ENCODE measurements at places on chromosomes 2 and 18.

- DNase-seq = no peak
Measured at GRCh38 chr2:16293398-16293797, 353.0 kb downstream of the MYCN start.

DNA sequence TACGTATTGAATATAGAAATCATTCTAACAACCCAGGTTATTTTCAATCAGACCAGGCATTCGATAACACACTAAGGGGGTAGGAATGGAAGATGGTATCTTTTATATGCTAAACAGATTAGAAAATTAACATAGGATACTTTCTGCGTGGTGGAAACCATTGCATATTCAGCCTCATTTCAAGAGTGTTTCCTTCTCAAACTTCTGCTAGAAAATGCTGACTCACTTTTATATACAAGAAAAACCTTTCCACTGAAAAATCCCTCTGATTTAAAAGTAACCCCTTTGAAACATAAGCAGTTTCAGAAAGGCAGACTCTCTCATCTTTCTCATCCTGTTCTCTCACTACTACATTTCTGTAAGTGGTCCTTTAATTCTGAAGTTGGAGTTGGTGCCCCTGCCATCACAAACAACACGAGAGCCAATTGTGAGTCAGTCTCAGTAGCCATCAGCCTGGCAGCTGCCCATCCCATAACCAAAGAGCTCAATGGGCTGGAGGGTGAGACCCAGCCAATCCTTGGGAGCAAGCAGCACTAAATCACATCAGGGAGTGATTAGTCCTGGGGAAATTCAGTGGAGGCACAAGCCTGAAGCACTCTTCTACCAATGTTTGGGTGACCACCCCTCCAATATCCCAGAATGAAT lies 343.1 kb downstream of the CELF4 start:
- DNase-seq = no peak

GRCh38 chr2:88738271-88738670 lies 46.8 kb downstream of the RPIA start:
- no peak for DNase-seq

- DNase-seq = no peak
Measured at GRCh38 chr2:149767516-149767974, 180.0 kb upstream of the MMADHC start.

GRCh38 chr2:113167115-113167932 lies 6.4 kb upstream of the PSD4 start:
- DNase-seq = no peak

- no peak for DNase-seq
Measured at GRCh38 chr18:78818961-78819360, 160.7 kb upstream of the SALL3 start.

DNA sequence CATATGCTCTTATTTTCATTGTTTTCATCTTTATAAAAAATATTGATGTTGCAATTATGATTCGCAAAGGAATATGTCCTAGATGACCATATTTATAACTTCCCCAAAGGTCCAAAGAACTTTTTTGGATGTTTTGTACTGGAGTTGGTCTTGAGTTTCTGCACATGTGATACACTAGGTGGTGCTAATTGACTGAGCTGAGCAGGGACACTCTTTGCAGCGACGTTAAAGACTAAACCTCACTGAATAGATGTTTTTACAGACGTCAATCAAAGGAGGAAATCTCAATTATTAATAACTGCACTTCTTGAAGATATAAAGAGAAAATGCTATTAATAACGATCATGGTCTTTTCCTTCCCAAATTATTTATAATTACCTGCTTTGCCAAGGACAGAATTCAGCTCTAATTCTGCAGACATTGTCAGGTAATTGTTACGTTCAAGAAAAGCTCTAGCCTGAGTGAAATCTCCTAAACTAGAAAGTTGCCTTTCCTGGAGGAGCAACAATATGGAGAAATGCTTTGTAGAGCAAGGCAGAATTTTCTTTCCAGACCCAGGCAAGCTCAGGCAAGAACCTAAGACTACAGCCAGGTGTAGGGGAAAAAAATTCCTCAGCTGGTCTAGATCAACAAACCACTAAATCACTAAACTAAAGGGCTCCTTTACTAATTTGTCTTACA lies 119.3 kb upstream of the RBBP8 start:
- DNase-seq = peak; percentile 54

DNA sequence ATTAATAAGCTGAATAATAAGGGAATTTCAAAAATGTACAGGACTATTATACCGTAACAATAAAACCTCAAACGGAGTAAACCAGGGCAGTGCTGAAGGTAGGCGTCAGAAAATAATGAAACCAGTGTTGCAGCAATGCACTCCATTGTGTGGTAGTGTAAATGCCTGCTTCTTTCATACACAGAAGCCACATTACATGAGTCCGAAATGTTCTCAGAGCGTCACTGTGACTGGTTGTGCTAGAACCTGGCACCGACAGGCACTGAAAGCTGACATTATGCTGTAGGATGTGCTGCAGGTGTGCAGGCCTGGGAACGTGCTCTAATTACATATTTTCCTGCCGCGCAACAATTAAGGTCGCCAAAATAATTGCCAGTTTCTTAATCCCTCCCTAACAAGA lies 53.3 kb downstream of the ZEB2 start:
- DNase-seq = no peak

DNA sequence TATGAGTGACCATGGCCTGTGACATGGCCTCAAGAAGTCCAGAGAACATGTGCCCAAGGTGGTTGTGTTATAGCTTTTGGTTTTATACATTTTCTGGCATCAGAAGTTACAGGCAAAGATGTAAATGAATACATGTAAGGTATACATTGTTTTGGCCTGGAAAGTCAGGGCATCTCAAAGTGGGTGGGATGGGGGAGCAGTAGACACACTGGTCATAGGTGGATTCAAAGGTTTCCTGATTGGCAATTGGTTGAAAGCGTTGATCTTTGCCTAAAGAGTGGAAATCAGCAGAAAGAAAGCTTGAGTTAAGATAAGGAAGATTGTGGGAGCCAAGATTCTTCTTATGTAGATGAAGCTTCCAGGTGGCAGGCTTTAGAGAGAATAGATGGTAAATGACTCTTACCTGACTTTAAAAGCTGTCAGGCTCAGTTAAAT lies 62.1 kb upstream of the DYNAP start:
- no peak for DNase-seq

- DNase-seq = no peak
Measured at GRCh38 chr2:178270338-178270737, 76.0 kb downstream of the OSBPL6 start.

- DNase-seq = no peak
Measured at GRCh38 chr2:237217995-237218616, 132.4 kb downstream of the COPS8 start.

DNA sequence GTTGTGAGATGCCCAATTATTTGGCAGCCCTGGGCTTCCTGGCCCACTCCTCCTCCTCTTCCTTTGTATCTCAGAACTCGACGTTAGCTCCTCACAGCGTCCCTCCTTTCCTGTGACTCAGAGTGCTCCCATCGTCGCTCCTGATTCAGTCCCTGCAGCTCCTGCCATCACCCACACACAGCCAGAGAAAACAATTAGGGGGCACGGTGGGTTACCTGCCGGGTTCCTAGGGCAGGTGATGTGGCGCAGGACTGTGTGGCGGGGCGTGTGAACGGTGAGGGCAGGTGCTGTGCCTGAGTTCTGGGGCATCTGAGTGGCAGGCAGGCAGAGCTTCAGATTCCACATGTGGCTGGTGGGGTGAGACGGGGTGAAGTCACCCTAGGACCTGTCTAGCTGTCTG lies 42.6 kb downstream of the GLI2 start:
- no peak for DNase-seq

DNA sequence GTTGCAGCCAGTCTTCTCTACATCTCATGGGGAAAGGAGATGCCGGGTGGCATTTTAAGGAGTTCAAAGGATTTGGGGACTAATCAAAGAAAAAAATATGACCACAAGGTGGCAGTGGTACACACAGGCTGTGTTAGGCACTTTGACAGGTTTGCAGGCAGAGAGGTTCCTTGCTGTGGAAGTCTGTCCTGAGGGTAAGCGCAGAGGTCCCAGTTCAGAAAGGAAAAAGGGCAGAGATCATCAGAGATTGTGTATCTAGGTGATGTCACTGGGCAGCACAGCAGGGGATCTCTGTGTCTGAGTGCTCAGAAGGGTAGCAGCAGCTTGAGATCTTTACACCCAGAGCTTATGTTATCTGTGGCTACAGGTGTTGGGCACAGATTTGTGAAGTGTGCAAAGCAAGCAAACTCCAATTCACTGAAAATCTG lies 231.4 kb downstream of the LRRTM1 start:
- DNase-seq = peak; percentile 77

DNA sequence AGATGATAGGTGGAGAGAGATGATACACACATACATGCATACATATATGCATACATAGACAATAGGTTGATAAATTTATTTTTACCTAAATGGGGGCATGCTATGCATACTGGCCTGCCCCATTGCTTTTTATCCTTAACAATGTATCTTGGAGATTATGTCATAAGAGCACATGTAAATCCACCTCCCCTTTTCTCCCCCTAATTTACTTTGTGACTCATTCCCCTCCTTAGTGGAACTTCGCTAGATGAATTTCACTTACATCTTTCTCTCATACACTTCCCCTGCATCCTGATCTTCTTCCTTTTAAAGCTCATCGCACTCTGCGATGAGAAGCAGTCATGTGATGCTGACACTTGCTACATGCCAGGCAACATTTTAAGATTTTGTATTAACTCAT lies 223.6 kb downstream of the C1D start:
- no peak for DNase-seq

- no peak for DNase-seq
Measured at GRCh38 chr2:10345126-10345525, 42.4 kb downstream of the HPCAL1 start.

GRCh38 chr2:152564754-152565551 lies 152.3 kb downstream of the PRPF40A start:
- DNase-seq = no peak

DNA sequence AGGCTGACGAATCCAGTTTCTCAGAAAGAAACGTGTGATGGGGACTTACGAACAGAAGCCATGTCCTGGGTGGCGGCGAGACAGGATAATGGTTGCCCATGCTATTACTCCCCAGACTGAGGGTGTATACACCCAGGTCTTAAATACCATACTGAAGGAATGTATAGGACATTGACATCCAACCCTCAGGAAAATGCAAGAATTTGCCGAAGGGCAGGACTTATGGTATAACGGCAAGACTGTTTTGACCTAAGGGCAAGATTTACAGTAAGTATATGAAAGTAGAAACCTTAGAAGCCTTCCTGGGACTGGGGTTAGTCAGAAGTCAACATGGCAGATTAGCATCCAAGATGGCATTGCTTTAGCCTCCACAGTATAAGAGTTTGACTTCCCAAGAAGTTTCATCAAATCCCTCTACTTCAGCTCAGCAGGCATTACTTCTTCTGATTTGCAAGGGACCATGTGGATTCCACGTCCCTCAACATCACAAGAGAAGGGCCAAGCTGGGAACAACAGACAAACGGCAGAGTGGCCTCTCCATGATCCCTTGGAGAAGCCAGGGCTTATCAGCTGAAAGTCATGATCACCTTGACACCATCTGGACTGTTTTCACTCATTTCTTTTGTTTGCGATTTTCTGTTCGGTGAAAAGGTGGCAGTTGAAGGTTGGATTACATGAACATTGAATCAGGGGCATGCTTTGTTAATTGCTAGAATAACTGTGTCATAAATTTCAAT lies 21.1 kb downstream of the ST3GAL5 start:
- DNase-seq = no peak

DNA sequence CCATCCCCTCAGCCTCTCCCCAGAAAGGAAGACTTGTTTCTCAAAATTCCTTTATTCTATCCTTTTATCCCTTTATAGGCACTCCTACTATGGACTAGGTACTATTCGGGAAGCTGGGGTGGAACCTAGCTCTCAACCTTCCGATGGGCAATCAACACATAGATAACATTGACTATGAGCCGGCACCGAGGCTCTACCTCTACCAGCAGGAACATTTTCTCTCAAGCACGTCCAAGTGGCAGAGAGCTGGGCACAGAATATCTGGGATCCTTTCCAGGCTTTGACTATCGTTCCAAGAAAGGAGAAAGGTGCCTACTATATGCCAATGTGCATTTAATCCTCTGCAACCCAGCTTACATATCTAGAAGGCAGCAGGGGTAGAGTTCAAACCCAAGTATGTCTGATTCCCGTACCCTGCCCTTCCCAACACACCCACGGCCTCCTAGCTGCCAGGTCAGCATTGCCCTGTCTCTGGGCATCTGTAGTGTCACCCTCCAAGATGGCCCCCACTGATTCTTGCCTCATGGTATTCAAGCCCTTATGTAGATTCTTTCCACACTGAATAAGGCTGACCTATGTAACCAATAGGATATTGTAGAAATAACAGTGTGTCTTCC lies 28.3 kb downstream of the TNS1 start:
- no peak for DNase-seq

DNA sequence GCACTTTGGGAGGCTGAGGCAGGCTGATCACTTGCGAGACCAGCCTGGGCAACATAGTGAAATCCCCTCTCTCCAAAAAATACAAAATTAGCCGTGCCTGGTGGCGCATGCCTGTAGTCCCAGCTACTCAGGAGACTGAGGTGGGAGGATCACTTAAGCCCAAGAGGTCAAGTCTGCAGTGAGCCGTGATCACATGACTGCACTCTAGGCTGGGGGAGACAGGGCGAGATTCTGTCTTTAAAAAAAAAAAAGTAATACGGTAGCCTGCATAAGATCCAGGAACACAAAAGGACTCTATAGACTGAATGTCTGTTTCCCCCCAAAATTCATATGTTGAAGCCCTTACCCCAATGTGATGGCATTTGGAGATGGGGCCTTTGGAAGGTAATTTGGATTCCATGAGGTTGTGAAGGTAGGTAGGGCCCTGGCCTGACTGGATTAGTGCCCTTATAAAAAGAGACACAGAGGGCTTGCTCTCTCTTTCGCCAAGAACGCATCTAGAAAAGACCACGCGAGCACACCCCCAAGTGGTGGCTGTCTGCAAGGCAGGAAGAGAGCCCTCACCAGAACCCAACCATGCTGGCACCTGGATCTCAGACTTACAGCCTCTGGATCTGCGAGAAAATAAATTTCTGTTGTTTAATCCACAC lies 17.0 kb downstream of the MBOAT2 start:
- DNase-seq = peak; percentile 53

DNA sequence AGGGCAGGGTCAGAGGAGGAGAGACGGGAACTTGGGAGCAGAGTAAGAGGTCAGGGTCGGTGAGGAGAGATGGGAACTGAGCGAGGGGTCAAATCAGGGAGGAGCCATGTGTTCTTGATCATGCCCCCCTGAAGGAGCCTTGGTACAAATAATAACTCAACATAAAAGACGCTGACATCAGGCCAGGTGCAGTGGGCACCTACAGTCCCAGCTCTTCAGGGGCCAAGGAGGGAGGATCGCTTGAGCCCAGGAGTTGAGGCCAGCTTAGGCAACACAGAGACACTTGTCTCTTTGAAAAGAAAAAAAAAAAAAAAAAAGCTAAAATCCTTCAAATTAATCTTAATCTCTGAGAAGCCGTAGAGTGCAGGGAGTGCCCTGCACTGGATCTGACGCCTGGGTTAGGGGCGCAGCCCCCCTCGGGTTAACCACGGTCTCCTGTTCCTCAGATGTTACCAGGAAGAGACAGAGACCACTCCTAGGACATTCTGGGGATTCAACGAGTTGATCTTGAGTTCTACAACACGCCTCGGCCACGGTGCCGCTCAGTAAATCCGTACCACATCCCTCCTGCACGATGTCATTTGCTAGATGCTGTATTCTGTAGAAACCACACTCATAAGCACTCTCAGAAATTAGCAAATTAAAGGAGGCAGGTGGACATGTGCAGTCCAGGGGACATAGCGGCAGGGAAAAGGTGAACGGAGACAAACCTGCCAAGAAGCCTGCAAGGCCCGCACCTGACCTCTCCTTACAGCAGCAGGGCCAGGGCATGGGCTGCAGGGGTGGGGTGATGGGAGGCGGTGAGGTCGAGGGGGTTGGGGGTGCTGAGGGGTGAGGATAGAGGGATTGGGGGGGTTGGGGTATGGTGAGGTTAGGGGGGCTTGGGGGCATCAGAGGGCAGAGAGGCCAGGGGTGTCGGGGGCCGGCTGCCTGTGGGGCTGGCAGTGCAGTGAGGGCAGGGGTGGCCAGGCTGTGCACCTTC lies 29.2 kb downstream of the SLC66A2 start:
- no peak for DNase-seq

Data from Kasumi-1 (cell line).